ENCODE measurements at places on chromosomes 3 and 15.

- DNase-seq, result no peak
These were observed 1.4 kb downstream of the PSMA4 start for GRCh38 chr15:78541744-78542034.

DNA sequence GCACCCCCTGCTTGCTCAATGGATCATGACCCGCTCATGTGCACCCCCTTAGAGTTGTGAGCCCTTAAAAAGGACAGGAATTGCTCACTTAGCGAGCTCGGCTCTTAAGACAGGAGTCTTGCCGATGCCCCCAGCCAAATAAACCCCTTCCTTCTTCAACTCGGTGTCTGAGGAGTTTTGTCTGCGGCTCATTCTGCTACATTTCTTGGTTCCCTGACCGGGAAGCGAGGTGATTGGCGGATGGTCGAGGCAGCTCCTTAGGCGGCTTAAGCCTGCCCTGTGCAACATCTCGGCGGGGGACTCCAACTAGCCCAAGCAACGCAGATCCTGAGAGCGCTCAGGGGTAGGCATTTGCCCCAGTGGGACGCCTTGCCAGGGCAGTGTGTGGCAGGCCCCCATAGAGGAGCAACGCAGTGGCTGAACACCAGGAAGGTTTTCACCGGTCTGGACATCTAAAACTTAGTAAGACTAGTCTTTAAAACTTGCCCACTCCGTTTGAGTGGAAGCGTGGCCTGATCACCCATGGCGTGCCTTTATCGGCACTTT is 9.5 kb downstream of the SLCO2A1 start:
- no peak for DNase-seq

- no peak for DNase-seq
These were observed 107.4 kb downstream of the GLDN start for GRCh38 chr15:51448622-51449399.

- no peak for DNase-seq
These were observed 1237.9 kb downstream of the ROBO2 start for GRCh38 chr3:78277801-78278200.

GRCh38 chr3:62188681-62189375 is 184.5 kb downstream of the FEZF2 start:
- DNase-seq, result peak; percentile 83

GRCh38 chr3:24416224-24416623 is 78.4 kb downstream of the THRB start:
- no peak for DNase-seq

DNA sequence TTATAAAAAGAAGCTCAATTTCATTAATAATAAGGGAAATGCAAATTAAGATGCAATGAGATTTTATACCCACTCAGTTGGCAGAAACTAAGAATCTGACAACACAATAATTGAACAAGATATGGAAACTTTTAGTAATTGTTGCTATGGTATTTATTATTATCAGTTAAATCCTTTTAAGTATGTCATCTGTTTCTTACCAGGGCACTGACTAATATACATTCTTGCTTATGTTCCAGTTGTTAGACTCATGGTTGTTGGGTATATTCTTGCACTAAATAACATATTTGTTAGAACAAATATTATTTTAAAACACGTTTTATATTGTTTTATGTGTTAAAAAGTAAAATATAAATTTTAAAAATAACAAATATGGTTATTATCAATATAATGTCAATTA is 690.3 kb downstream of the MECOM start:
- no peak for DNase-seq

- DNase-seq, result no peak
These were observed 28.0 kb upstream of the TIMP4 start for GRCh38 chr3:12186515-12187286.

- DNase-seq, result no peak
These were observed 57.9 kb downstream of the EPHB1 start for GRCh38 chr3:134852893-134853351.

GRCh38 chr3:11297126-11297525 is 24.9 kb downstream of the ATG7 start:
- DNase-seq, result no peak

GRCh38 chr3:20394243-20394642 is 208.2 kb upstream of the SGO1 start:
- DNase-seq, result no peak

Data from small intestine (tissue), 16 donors.